ENCODE measurements at places on chromosomes 12 and 14. TPM values are rescaled to one million over a fixed set of nuclear protein-coding genes. Genes with fewer than 3 reads are reported as not detected.

Gene DLST
- total RNA-seq = 116 TPM

Gene POLE2
- total RNA-seq = 10.2 TPM

Gene MNAT1
- total RNA-seq = 43.9 TPM

Gene TMEM121
- total RNA-seq = 8.0 TPM

Gene NANOG
- not detected for total RNA-seq

Gene FOXM1
- 89.2 TPM for total RNA-seq

Gene B3GNT4
- 0.86 TPM for total RNA-seq

Gene OAS1
- 41.0 TPM for total RNA-seq

Gene TESPA1
- total RNA-seq = not detected

Gene KRT77
- total RNA-seq = not detected

Gene RPL10L
- not detected for total RNA-seq

Gene TWF1
- total RNA-seq = 80.5 TPM

Gene KRT3
- 0.03 TPM for total RNA-seq

Gene PLA2G1B
- total RNA-seq = not detected

Gene RIPK3
- total RNA-seq = not detected

Gene RND1
- 5.1 TPM for total RNA-seq

Gene TAS2R31
- total RNA-seq = not detected

Gene EXOC3L4
- 1.7 TPM for total RNA-seq

Gene AHNAK2
- 278 TPM for total RNA-seq

Gene NFATC4
- 0.16 TPM for total RNA-seq

Gene CIDEB
- total RNA-seq = 0.22 TPM

Gene RAPGEF3
- 0.54 TPM for total RNA-seq

Gene NKX2-1
- 0.10 TPM for total RNA-seq

Gene KCNMB4
- total RNA-seq = 0.16 TPM

Gene SDSL
- 28.3 TPM for total RNA-seq

Gene SYCP3
- total RNA-seq = not detected

Gene SIX4
- total RNA-seq = 2.8 TPM

Gene GPD1
- total RNA-seq = 0.23 TPM

Gene DNAH10
- 0.31 TPM for total RNA-seq

Gene PCNX4
- 28.1 TPM for total RNA-seq

Gene VRK1
- total RNA-seq = 21.9 TPM

Gene CLEC2A
- not detected for total RNA-seq

Gene RFLNA
- not detected for total RNA-seq

Gene MGST1
- total RNA-seq = 754 TPM

Gene SSPN
- total RNA-seq = 0.39 TPM

Gene BCL2L14
- total RNA-seq = not detected

Gene SERPINA1
- 1.7 TPM for total RNA-seq

Gene SRRM4
- total RNA-seq = not detected

Gene REC8
- 3.2 TPM for total RNA-seq

Gene HCAR3
- not detected for total RNA-seq

Gene CLEC12A
- not detected for total RNA-seq

Gene GPR84
- total RNA-seq = 0.11 TPM

Gene KIF5A
- total RNA-seq = 0.20 TPM

Gene CFL2
- 116 TPM for total RNA-seq

Gene OVCH1
- total RNA-seq = not detected

Gene GDF3
- not detected for total RNA-seq

Gene TEDC1
- total RNA-seq = 40.0 TPM

Gene CPNE6
- total RNA-seq = not detected

All from A549 treated with Hydrocortisone at 1 μM for 4 hours (cell line).